ENCODE measurements at places on chromosomes 3 and 15. TPM values are rescaled to one million over a fixed set of nuclear protein-coding genes. Genes with fewer than 3 reads are reported as not detected.

IMPG2 gene
- 0.21 TPM for total RNA-seq

GRCh38 chr3:178629430-178630178, 93.4 kb downstream of the KCNMB2 start:
- H3K27ac ChIP-seq: no peak overlapping the region
- no peaks in the 10 kb centered on the region for H3K4me1 ChIP-seq
- H3K27me3 ChIP-seq: no peaks in the 10 kb centered on the region
- no peaks in the 10 kb centered on the region for H3K36me3 ChIP-seq
- DNase-seq: no peak

UACA gene
- total RNA-seq: 35.7 TPM

CACNA2D2 gene
- total RNA-seq: 105 TPM

GRCh38 chr3:170999737-171000242, 26.7 kb downstream of the SLC2A2 start:
- DNase-seq: no peak
- H3K27ac ChIP-seq: no peak overlapping the region

- DNase-seq: no peak
- H3K36me3 ChIP-seq: no peaks in the 10 kb centered on the region
- no peaks in the 10 kb centered on the region for H3K4me1 ChIP-seq
- no peak overlapping the region for H3K27ac ChIP-seq
- H3K27me3 ChIP-seq: no peaks in the 10 kb centered on the region
Observed at GRCh38 chr3:32641356-32641755, 43.6 kb upstream of the CNOT10 start.

TTLL13 gene
- total RNA-seq: not detected

DNA sequence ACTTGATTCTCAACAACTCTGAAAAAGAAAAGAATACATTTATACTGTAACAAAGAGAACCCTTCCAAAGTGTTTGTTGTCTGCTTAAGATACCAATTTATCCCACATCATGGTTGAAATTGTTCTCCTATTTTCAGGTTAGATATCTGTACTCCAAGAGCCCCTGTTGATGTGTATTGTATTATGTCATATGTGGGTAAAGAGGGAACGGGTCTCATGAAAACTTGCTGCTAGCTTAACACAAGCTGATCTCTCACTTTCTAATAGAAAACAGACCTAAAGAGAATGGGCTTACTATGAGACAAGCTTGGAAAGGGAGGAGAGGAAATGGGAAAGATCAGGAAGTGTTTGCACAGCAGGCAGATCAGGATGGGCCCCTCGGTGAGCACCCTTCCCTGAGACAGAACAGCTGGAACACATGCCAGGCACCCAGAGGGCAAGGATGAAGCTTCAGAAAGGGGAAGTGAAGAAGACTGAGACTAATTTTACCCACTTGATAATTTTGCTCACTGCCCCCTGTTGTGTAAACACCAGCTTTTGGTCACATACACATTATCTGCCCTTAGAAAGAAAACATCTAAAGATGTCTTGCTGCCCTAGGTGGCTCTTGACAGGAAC, 747.9 kb upstream of the CCDC54 start:
- no peak overlapping the region for H3K4me3 ChIP-seq
- no peak for DNase-seq
- H3K27me3 ChIP-seq: no peaks in the 10 kb centered on the region
- H3K36me3 ChIP-seq: no peaks in the 10 kb centered on the region

DNAH12 gene
- 11.2 TPM for total RNA-seq

TYRO3 gene
- total RNA-seq: 17.3 TPM

DNA sequence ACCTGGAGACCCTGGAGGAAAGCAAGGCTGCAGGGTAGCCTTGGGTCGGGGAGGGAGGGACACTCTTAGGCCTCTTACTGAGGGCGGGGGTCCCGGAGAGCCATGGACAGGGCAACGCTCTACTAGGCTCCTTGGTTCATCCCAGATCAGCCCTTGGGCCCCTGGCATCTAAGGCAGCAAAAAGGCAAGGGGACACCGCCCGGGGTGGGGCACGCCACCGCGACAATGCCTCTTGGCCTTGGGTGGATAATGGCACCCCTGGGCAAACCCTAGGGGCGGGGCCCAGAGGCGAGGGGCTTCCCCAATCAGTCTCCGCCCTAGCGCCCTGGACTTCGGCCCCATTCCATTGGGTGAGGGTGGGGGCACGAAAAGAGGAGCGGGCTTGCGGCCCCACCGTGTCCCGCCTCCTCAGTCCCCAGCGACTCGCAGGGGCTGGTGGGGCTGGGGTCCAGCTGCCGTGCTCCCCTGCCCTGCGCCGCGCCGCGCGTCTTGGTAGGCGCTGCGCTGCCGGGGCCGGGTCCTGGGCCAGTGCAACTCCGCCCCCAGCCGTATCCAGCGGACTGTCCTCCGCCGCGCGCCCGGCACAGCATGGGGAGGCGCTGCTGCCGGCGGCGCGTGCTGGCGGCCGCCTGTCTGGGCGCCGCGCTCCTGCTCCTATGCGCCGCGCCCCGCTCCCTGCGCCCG, at the start of gene CHST13:
Gene CHST13 (plus strand): TSS at position 411 of the 684 bp plus-strand sequence. CDS start 178 bp downstream, at position 589.
- DNase-seq: peak; percentile 73
- H3K4me3 ChIP-seq: peak within 1 kb of the TSS; percentile 54
- H3K27ac ChIP-seq: peak within 1 kb of the TSS; percentile 56
- peaks cover 9% of the 10 kb centered on the region for H3K4me1 ChIP-seq

GRCh38 chr15:83854321-83854720, 200.4 kb downstream of the ADAMTSL3 start:
- no peak overlapping the region for H3K4me3 ChIP-seq
- no peak overlapping the region for H3K27ac ChIP-seq
- peaks cover 9% of the 10 kb centered on the region for H3K4me1 ChIP-seq
- H3K27me3 ChIP-seq: no peaks in the 10 kb centered on the region

SOX14 gene
- not detected for total RNA-seq

GRCh38 chr3:31505371-31506048, 27.2 kb upstream of the STT3B start:
- no peaks in the 10 kb centered on the region for H3K36me3 ChIP-seq
- no peak for DNase-seq
- H3K4me3 ChIP-seq: no peak overlapping the region
- H3K27me3 ChIP-seq: no peaks in the 10 kb centered on the region
- H3K4me1 ChIP-seq: no peaks in the 10 kb centered on the region
- no peak overlapping the region for H3K27ac ChIP-seq

DNA sequence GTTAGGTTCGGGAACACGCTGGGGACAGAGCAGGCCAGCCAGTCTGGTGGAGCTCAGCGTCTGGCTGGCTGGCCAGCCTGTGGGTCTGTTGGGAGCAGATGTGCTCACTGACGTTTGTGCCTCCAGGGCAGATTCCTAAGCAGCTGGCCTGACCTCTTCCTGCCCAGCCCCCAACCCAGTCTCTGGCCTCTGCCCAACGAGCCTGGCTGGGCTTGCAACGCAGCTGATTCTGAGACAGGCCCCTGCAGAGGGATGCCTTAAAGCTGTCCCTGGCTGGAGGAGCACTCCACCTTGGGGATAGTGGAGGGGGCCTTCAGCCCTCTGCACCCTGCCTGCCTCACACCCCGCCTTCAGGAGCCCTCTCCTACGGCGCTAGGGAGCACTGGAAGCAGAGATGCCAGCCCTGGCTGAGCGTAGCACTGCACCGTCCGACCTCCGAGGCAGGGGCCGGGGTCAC, 46.0 kb downstream of the KLF13 start:
- peaks cover 50% of the 10 kb centered on the region for H3K36me3 ChIP-seq
- peak overlapping the region; percentile 69 for H3K27ac ChIP-seq
- no peak for DNase-seq
- peaks cover 92% of the 10 kb centered on the region for H3K4me1 ChIP-seq

- H3K27ac ChIP-seq: no peak overlapping the region
- no peaks in the 10 kb centered on the region for H3K36me3 ChIP-seq
- H3K4me3 ChIP-seq: no peak overlapping the region
- H3K4me1 ChIP-seq: no peaks in the 10 kb centered on the region
- no peak for DNase-seq
- H3K27me3 ChIP-seq: no peaks in the 10 kb centered on the region
Observed at GRCh38 chr15:43913026-43913780, 86.4 kb downstream of the WDR76 start.

DNA sequence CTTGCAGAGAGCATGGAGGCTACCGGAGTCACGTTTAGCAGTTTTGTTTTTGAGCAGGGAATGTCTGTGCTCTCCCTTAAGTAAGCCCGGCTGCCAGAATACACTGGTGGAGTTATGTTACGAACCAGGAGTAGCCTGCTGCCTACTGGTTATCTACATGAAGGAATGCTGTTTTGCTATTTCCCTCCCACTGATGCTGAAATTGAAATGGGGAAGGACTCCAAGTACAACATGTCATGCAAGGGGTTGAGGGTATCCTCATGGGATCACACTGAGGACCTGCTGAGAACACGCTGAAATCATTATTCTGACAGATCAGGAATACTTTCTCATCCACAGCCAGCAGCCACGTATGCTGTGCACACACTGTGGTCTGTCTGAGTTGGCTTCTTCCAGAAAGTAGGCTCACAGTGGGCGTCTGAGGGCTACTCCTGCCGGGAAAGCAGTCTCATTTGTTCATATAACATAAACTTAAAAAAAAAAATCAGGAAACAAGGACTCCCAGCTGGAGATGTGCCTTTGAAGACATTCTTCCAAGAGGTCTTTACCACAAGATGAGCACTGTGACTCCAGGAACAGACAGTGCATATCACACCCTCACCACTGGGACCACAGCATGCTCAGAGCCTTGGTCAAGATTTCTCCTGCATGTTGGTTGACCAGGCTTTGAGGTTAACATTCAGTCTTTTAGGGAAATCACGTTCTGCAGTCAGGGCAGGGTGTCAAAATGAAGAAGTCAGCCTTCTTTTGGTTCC, 300.4 kb upstream of the RASGRP1 start:
- no peaks in the 10 kb centered on the region for H3K27me3 ChIP-seq
- H3K4me1 ChIP-seq: peaks cover 15% of the 10 kb centered on the region
- no peaks in the 10 kb centered on the region for H3K36me3 ChIP-seq
- no peak overlapping the region for H3K4me3 ChIP-seq

DNA sequence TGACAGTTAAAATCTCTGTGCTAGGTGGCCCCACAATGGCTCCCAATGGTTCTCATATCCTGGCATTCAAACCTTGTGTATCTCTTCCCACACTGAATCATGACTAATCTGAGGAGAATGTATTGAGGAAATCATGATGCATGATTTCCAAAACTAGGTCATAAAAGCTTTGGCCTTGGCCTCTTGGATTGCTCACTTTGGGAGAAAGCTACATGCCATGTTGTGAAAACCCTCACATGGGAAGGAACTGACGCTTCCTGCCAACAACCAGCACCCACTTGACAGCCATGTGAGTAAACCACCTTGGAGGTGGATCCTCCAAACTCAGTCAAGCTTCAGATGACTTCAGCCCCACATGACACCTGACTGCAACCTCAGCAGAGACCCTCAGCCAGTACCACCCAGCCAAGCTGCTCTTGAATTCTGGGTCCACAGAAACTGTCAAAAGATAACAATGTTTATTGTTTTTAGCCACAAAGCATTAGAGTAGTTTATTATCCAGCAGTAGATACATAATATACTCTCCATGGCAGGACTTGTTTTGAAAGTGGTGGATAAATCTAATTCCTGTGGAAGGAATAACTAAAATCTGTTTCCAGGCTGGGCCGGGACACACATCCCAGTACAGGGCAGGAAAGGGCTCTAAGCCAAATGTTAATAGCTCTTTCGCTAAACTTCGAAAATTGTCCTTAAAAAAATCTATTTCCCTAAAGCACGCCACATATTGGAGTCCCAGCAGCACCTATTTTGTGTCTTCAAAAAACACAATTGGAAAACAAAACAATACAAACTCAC, 1.0 kb upstream of the ZNF620 start:
- H3K27me3 ChIP-seq: no peaks in the 10 kb centered on the region
- peak overlapping the region; percentile 71 for H3K4me3 ChIP-seq

WHAMM gene
- total RNA-seq: 9.9 TPM

DNA sequence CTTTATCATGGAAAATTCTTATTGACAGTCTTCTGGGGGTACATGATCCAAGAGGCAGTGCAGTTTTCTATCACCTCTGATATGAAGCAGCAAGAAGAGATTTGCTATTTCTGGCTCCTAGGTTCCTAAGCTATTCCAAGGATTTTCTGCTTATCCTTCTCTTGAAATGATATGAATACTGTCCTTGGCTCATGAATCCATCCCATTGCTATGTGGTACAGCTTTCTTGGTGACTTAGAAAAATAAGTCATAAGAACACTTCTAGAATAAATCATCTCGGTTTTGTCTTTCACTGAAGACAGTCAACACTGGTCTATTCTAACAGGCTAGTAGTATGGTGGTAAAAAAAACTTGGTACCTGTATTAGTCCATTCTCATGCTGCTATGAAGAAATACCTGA, 333.6 kb upstream of the RASGRP1 start:
- peaks cover 18% of the 10 kb centered on the region for H3K4me1 ChIP-seq
- no peaks in the 10 kb centered on the region for H3K36me3 ChIP-seq
- no peak overlapping the region for H3K27ac ChIP-seq

SLC26A6 gene
- 20.8 TPM for total RNA-seq

GRCh38 chr3:59608356-59608755, 558.5 kb upstream of the CFAP20DC start:
- no peaks in the 10 kb centered on the region for H3K27me3 ChIP-seq
- no peak overlapping the region for H3K27ac ChIP-seq
- no peak for DNase-seq

- DNase-seq: no peak
- H3K27me3 ChIP-seq: no peaks in the 10 kb centered on the region
- H3K36me3 ChIP-seq: no peaks in the 10 kb centered on the region
- no peak overlapping the region for H3K4me3 ChIP-seq
- H3K4me1 ChIP-seq: no peaks in the 10 kb centered on the region
- H3K27ac ChIP-seq: no peak overlapping the region
Observed at GRCh38 chr3:20857636-20858035, 671.6 kb upstream of the SGO1 start.
